Anterior cingulate cortex (tissue), 58 donors: ENCODE measurements at places on chromosomes 3 and 15.

GRCh38 chr3:177424521-177424920, 227.2 kb upstream of the TBL1XR1 start:
- DNase-seq, result no peak

GRCh38 chr3:131216801-131217200, 164.8 kb upstream of the NUDT16 start:
- DNase-seq, result no peak

DNA sequence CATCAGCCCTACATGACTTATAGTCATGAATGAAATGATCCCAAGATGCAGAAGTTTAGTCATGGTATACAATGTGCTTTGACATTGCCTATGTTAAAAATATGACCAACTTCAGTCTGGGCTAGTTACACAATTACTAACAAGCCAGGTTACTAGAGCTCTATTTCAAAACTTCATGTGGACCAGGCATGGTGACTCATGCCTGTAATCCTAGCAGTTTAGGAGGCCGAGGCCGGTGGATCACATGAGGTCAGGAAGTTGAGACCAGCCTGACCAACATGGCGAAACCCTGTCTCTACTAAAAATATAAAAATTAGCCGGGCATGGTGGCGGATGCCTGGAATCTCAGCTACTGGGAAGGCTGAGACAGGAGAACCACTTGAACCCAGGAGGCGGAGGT, 613.0 kb downstream of the CADM2 start:
- DNase-seq, result no peak

DNA sequence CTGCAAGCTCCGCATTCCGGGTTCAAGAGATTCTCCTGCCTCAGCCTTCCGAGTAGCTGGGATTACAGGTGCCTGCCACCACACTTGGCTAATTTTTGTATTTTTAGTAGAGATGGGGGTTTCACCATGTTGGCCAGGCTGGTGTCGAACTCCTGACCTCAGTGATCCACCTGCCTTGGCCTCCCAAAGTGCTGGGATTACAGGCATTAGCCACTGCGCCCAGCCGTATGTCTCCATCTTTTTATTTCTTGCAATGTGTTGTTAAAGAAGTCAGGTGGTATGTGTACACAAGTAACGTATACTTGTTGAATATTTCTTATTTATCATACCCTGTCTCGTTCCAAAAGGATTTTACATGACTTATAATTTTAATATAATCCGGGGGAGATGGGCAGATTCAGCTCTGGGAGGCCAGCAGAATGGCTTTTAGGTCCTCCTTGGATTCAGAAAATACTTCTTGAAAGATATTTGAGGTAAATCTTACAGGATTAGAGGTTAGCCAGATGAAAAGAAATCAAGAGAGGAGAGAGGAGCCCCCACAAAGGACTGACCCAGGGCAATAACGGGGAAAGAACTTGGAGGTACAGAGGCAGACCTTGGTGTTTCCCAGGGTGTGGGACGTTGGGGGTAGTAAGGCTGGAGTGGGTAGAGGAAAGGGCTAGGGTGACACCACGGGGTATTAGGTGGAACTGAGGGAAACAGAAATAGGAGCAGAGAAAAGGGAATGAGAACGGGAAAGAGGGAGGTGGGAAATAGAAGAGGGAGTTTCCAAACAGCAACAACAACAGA, 27.2 kb upstream of the MUC20 start:
- DNase-seq, result no peak

GRCh38 chr3:125000661-125001060, 55.1 kb downstream of the HEG1 start:
- no peak for DNase-seq

DNA sequence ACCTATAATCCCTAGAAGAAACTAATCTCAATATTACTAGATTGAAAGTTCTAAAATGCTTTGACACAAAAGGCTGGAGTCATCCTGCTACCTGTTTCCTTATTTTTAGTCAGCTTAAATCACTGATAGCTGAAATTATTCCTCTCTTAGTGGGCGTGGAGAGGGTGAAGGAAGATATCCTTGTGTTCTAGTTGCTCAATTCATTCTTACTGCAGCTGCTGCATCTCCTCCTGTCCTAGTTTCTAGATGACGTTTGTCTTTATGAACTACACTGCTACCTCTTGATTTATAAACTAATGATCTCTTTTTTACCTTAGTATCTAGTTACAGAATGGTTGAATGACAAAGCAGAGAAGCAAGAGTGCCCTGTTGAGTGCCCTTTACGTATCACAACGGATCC, 50.7 kb downstream of the SETD5 start:
- no peak for DNase-seq

- DNase-seq, result no peak
Observed at GRCh38 chr3:20254268-20255117, 68.5 kb upstream of the SGO1 start.

DNA sequence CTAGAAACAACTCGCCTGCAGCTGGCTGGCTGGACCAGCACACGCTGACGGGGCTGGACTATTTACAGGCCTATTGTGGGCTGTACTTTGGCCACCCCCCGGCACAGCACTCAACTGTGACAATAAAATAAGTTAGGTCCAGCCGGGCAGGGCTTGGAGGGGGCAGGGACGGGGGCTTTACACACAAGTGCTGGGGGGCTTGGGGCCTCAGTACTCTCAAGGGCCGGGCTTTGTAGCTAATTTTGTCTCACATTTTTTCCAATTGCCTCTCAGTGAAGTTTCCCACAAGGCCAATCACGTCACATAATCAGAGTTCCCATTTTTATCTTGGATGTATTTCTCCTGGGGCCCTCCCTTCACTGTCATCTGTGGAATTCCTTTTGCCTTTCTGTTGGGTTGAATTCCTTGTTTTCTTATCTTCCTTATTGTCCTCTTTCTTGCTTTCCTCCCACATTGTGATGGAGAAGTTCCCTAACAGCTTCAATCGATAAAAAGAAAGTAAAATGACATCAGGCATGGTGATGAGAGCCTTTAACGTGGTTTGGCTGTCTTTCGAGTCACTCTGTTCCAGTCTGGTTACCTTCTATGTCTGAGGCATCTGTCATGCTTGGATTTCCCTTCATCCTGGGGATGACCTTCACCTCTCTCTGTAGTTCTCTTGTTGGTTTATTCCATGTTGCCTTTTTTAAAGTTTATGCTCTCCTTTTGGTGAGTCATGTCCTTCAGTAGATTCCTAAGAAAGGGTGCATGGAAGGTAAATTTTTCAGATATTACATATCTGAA, 44.1 kb upstream of the CMTM7 start:
- no peak for DNase-seq

DNA sequence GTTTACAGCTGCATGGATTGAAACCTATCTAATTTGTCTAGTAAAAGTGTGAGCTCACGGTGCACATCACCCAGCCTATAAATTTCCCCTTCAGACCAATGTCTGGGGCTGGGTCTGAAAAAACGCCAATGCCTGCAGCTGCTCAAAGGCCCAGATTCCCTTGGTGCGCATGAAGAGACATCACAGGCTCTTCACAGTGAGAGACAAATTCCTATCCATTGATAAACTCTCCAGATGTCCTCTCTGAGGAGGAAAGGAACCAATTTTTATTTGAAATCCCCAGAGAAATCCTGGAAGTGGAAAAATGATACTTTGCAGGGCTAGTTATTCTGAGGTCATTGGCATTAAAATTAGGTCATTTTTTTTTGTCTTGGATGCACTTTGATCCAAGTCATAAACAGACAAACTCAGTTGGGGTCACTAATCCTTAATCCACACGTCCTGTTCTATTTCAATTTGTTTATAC, 360.5 kb downstream of the EPHA3 start:
- no peak for DNase-seq

GRCh38 chr3:81728766-81729544, 32.5 kb downstream of the GBE1 start:
- DNase-seq, result no peak

DNA sequence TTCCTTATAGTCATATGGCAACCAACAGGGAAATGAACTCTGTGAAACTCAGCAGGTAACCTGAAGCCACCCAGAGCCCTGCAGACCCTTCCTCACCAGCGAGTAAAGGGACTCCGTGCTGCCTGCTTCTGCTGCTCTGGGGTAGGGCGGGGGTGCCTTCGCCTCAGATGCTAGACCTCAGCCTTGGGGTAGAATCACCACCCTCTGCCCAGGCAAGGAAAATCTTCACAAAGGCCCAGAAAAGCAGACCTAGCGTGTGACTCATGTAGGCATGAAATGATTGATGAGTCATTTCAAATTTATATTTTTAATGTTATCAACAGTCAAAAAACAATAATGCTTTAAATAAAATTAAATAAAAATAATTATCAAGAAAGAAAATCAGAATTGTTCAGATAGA, 6.6 kb downstream of the STIMATE start:
- no peak for DNase-seq

- DNase-seq, result no peak
Observed at GRCh38 chr3:106552351-106553043, 683.7 kb upstream of the CBLB start.
